ENCODE measurements at places on chromosomes 2 and 18.

DNA sequence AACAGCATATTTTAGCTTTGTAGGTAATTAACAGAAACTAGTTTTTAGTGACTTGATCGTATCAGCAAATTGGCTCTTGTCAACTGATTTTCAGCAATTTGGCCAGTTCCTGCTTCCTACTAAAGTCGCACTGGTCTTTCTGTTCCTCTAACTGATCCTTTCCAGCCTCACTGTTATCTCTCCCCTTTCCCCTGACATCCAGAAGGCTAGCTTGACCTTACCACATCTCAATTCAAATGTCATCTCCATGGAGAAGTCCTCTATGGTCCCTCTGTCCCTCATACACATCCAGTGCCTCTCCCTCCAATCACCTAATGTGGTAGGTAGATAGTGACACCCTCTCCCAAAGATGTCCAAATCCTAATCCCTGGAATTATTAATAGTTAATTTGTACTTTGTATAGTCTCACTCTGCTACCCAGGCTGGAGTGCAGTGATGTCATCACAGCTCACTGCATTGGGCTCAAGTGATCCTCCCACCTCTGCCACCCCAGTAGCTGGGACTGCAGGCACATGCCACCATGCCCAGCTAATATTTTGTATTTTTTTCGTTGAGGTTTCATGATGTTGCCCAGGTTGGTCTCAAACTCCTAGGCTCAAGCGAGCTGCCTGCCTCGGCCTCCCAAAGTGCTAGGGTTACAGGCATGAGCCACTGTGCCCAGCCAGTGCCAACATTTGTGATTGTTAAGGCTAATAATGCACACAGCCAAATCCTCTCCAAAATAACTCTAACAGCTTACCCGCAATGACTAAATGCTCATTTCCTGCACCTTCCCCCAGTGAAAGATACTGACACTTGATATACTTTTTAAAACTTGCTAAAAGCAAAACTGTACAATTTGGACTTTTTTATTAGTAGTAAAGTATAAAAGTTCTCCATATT, 16.9 kb downstream of the PSTPIP2 start:
- no peaks in the 10 kb centered on the region for H3K27me3 ChIP-seq
- no peaks in the 10 kb centered on the region for H3K36me3 ChIP-seq
- no peak for DNase-seq
- H3K4me3 ChIP-seq, result no peak overlapping the region
- H3K4me1 ChIP-seq, result no peaks in the 10 kb centered on the region

DNA sequence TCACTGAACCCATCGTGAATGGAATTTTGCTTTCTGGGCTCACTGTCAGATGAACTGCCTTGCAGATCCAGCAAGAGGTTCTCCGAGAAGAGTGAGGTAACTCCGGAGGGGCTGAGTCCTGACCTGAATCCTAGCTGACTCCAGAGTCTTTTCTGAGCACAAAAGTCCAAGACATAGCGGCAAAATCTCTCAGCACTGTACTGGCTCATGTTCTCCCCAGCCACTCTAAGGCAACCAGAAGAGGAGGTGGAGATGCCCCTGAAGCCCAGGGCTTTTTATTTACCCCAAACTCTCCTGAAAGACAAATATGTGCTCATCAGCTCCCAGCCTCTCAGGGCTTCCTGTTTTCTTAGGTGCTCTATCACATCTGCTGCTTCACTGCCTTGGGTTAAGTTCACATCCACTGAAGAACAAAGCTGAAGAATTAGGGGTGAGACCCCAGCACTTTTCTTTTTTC, 221.8 kb downstream of the MREG start:
- H3K27ac ChIP-seq, result peak overlapping the region; percentile 50
- H3K4me3 ChIP-seq, result no peak overlapping the region

- no peak overlapping the region for H3K27ac ChIP-seq
- peak; percentile 60 for DNase-seq
- H3K27me3 ChIP-seq, result no peaks in the 10 kb centered on the region
Measured at GRCh38 chr2:97698530-97698929, 14.8 kb upstream of the ZAP70 start.

GRCh38 chr2:151878655-151879563, 50.7 kb upstream of the ARL5A start:
- no peak overlapping the region for H3K4me3 ChIP-seq
- no peak for DNase-seq
- no peaks in the 10 kb centered on the region for H3K27me3 ChIP-seq
- no peaks in the 10 kb centered on the region for H3K4me1 ChIP-seq

DNA sequence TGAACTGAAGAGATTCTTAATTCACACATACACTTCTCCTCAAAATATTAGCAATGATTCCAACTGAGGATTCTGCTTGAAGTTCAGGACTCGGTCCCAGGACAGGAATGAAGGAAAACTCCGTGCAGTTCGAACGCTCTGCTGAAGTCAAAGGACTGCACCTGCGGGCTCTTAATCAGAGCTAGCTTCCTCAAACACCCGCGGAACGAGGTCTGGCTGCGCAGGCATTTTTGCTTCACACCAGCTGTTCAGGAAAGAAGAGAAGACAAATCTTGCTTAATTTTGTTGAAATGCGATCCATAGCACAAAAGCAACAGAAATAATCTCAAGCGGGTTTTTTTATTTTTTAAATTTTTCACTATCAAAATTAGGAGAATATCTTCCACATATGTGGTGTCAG, 175.6 kb downstream of the LAMA1 start:
- DNase-seq, result no peak
- H3K27me3 ChIP-seq, result no peaks in the 10 kb centered on the region
- H3K36me3 ChIP-seq, result no peaks in the 10 kb centered on the region

DNA sequence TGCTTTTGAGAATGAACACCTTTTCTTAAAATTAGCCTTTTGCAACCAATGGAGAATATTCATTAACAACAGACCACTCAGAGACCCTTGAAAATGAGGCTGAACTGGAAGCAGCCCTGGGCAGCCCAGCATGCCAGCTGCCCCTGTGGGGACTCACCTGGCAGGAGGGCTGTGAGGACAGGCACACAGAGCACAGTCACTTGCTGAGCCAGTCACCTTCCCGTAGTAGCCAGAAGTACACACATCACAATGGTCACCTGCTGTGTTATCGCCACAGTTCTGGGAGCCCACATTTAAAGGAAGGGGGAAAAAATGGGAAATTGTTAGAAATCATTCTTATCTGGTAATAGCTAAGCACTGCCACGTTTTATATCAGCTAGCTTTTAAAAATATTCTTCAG, 115.5 kb downstream of the LAMA1 start:
- no peaks in the 10 kb centered on the region for H3K36me3 ChIP-seq
- H3K4me1 ChIP-seq, result no peaks in the 10 kb centered on the region
- DNase-seq, result no peak

DNA sequence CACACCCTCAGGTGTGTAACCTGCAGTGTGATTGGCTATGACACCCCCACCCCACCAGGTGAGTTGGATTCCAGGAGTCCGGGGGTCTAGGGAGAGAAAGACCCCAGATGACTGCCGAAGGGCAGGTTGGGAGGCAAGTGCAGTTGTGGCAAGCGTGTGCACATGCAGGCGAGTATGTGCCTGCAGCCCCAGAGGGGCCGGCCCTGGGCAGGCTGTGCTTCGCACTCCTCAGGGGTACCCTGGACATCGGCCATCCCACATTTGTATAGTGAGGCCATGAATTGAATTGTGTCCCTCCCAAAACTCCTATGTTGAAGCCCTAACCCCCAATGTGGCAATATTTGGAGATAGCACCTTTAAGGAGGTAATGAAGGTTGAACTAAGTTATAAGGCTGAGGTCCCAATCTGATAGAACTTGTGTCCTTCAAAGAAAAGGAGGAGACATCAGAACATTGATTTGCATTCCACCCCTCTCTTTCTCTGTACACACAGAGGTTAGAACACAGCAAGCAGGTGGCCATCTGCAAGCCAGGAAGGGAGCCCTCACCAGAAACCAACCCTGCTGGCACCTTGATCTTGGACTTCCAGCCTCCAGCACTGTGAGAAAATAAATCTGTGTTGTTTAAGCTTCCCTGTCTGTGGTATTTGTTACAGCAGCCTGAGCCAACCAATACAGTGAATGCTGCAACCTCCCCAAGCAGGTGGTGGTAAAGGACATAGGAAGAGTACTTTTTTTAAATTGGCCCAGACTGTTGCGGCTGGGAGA, 241.8 kb downstream of the TFCP2L1 start:
- H3K36me3 ChIP-seq, result no peaks in the 10 kb centered on the region
- peaks cover 7% of the 10 kb centered on the region for H3K4me1 ChIP-seq
- no peaks in the 10 kb centered on the region for H3K27me3 ChIP-seq
- no peak for DNase-seq
- no peak overlapping the region for H3K4me3 ChIP-seq
- H3K27ac ChIP-seq, result no peak overlapping the region

- no peaks in the 10 kb centered on the region for H3K36me3 ChIP-seq
- H3K4me1 ChIP-seq, result no peaks in the 10 kb centered on the region
- H3K27ac ChIP-seq, result no peak overlapping the region
- H3K27me3 ChIP-seq, result no peaks in the 10 kb centered on the region
- no peak overlapping the region for H3K4me3 ChIP-seq
- no peak for DNase-seq
Measured at GRCh38 chr2:46050027-46050426, 247.2 kb upstream of the EPAS1 start.

GRCh38 chr2:24469148-24469650, 21.9 kb upstream of the NCOA1 start:
- no peaks in the 10 kb centered on the region for H3K27me3 ChIP-seq
- no peak overlapping the region for H3K27ac ChIP-seq
- no peaks in the 10 kb centered on the region for H3K36me3 ChIP-seq
- H3K4me1 ChIP-seq, result no peaks in the 10 kb centered on the region

- no peaks in the 10 kb centered on the region for H3K4me1 ChIP-seq
- H3K4me3 ChIP-seq, result no peak overlapping the region
- H3K36me3 ChIP-seq, result no peaks in the 10 kb centered on the region
Measured at GRCh38 chr2:147223119-147223518, 621.7 kb upstream of the ACVR2A start.

DNA sequence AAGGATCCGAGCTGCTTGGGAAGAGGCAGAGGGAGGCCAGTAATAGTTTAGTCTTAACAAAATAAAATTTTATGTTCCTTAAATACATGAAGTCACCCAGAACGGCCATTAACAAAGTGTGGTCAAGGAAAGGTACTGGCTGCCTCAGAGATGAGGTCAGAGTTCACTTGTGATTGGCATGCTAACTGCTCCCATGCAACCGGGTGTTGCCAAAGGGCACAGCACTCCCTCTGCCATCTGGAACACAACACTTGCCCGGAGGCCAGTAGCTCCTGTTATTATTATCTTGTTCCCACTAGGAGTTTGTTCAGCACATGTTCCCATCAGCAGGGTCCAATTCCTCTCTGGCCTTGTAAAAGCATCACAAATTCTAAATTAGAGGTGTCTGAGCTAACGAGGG, 207.0 kb downstream of the CYP26B1 start:
- no peaks in the 10 kb centered on the region for H3K4me1 ChIP-seq
- no peaks in the 10 kb centered on the region for H3K27me3 ChIP-seq
- no peak overlapping the region for H3K4me3 ChIP-seq
- H3K27ac ChIP-seq, result no peak overlapping the region
- no peaks in the 10 kb centered on the region for H3K36me3 ChIP-seq
- peak; percentile 31 for DNase-seq

DNA sequence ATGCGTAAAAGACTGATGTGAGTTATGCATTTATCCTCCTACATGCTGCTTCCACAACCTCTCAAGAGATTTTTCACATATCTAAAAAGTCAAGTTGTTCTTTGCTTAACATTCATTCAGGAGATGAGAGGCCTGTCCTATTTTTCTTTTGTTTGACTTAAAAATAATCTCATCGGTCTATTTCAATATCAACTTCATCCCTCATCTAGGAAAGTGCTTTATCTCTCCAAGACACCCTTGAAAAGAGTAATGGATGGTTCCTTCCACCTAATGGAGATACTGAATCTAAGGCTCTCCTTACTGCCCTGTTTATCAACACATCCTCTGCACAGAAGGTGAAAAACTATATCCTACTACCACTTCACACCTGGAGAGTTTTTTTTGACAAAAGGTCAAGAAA, 2.4 kb downstream of the NFE2L2 start:
- peak overlapping the region; percentile 99 for H3K27ac ChIP-seq
- no peak for DNase-seq
- H3K27me3 ChIP-seq, result no peaks in the 10 kb centered on the region
- H3K4me3 ChIP-seq, result peak overlapping the region; percentile 100
- H3K36me3 ChIP-seq, result no peaks in the 10 kb centered on the region

DNA sequence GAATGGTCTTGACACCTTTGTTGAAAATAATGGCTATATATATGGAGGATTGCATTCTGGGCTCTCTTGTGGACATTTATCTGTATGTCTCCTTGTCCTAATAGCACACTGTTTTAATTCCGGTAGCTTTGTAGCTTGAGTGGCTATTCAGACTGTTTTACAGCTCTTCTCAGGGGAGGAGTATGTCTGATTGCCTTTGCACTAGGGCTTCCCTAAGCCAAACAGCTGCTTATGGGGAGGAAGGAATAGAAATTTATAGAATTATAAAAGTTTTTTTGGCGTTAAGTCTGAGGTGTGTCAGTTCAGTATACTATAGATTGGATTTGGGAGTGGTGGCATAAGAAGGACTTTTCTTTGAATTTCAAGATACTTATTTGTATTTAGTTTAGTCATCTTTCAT, 12.6 kb downstream of the SEH1L start:
- H3K36me3 ChIP-seq, result peaks cover 68% of the 10 kb centered on the region
- no peaks in the 10 kb centered on the region for H3K4me1 ChIP-seq
- no peak overlapping the region for H3K27ac ChIP-seq

DNA sequence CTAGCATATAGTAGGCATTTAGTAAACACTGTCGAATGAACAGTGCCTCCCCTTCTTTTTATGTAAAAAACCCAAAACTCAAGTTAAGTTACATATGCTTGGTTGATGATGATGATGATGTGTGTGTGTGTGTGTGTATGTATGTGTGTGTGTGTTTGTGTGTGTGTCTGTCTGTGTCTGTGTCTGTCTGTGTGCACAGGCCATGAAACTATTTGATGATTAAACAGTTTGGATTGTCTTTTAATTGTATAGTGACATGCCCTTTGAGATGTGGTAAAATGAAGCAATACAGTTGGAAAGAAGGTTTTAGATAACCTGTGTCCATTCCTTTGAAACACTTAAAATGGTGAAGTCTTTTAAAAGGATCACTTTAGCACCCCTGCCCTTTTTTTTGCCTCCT, 105.6 kb downstream of the MAP4K4 start:
- H3K27ac ChIP-seq, result no peak overlapping the region
- no peak for DNase-seq
- no peak overlapping the region for H3K4me3 ChIP-seq
- H3K36me3 ChIP-seq, result no peaks in the 10 kb centered on the region
- peaks cover 66% of the 10 kb centered on the region for H3K4me1 ChIP-seq

GRCh38 chr2:176781570-176782217, 430.9 kb upstream of the HNRNPA3 start:
- H3K4me3 ChIP-seq, result no peak overlapping the region
- H3K27ac ChIP-seq, result no peak overlapping the region
- DNase-seq, result no peak
- H3K4me1 ChIP-seq, result peaks cover 5% of the 10 kb centered on the region

GRCh38 chr2:64143169-64144056, 807 bp downstream of the PELI1 start:
- no peak for DNase-seq
- H3K4me1 ChIP-seq, result peaks cover 42% of the 10 kb centered on the region
- no peaks in the 10 kb centered on the region for H3K27me3 ChIP-seq
- peak overlapping the region; percentile 98 for H3K4me3 ChIP-seq
